ENCODE measurements at places on chromosomes 13 and 19.

- no peak for DNase-seq
Measured at GRCh38 chr13:77429320-77430142, 102.6 kb upstream of the MYCBP2 start.

DNA sequence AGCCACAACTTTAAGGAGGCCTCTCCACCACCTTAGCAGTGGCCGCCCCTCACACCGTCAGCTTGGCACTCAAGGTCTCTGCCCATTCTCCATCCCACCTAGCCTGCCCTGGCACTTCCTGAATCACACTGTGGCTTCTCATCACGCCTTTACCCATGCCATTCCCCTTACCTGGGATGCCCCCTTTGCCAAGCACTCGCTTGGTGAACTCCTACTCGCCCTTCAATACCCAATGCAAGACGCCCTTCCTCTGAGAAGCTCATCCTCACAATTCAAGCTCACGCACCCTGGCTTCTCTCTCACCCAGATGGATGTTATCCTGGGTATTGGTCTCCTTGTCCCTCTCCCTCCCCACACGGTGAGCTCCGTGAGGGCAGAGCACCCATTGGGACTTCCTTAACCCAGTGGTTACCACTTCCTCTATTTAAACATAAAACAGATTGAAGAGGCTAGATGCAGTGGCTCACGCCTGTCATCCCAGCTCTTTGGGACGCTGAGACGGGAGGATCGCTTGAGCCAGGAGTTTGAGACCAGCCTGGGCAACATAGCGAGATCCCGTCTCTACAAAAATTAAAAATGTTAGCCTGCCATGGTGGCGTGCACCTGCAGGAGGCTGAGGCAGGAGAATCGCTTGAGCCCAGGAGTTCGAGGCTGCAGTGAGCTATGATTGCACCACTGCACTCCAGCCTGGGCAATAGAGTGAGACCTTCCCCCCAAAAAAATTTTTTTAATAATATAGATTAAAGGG lies 12.6 kb upstream of the SHD start:
- DNase-seq, result no peak

DNA sequence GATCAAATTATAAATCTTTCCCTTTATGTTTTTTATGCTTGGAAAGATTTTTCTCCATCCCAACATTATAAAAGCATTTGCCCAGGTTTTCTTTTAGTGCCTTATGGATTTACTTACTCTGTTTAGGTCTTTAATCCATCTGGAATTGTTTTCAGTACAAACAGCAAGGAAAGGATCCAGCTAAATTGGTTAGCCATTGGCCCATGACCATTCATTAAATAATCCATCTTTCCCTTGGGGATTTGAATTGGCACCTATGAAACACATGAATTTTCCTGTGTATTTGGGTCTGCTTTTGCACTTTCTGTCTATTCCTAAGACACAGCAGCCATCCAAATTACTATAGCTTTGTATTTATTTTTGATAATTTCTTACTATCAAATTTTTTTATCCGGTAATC lies 28.8 kb upstream of the SHKBP1 start:
- no peak for DNase-seq

GRCh38 chr19:51772977-51773376 lies 12.0 kb downstream of the FPR2 start:
- no peak for DNase-seq

DNA sequence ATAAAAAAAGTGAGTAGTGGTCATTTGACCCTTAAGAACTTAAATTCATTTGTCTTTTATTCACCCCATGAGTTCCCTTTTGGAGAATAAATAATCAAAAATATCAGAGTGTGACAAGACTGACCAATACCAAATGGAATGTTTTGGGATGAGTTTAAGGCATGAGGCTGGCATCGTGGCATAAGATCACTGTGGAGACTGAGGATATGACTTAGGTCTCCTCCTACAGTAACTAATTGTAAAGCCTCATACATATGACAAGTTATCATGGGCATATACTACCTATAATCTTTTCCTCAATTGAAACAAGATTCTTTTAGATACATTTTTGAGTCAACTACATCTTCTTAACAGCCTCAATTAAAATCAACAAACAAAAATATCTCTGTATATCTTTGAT lies 782.0 kb downstream of the SLITRK1 start:
- no peak for DNase-seq

GRCh38 chr19:40596608-40597328 lies 4.4 kb upstream of the LTBP4 start:
- no peak for DNase-seq

DNA sequence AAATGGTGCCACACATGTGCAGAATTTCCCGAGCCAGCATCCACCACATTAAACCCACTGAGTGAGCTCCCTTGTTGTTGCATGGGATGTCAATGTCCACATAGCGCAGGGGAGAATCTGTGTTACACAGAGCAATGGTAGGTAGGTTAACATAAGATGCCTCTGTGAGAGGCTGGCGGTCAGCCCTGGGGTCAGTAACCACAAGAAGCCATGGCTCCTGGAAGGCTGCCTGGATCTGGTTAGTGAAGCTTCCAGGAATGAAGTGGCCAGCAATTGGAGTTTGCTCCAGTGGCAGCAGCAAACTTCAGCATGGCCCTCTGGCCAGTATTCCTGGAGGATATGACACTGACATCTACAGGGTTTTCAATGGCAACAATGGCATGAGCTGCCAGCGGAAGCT lies 37.0 kb upstream of the PCDH9 start:
- no peak for DNase-seq

- no peak for DNase-seq
Measured at GRCh38 chr13:25929816-25930215, 122.0 kb downstream of the SHISA2 start.

- no peak for DNase-seq
Measured at GRCh38 chr19:13154911-13155471, 4.8 kb downstream of the IER2 start.
